Left renal cortex interstitium (tissue), 4 donors: ENCODE measurements at places on chromosomes 3 and 15. TPM values are rescaled to one million over a fixed set of nuclear protein-coding genes. Genes with fewer than 3 reads are reported as not detected.

GRCh38 chr15:29962407-29962806 lies 120.3 kb upstream of the GOLGA8J start:
- DNase-seq, result no peak

DNA sequence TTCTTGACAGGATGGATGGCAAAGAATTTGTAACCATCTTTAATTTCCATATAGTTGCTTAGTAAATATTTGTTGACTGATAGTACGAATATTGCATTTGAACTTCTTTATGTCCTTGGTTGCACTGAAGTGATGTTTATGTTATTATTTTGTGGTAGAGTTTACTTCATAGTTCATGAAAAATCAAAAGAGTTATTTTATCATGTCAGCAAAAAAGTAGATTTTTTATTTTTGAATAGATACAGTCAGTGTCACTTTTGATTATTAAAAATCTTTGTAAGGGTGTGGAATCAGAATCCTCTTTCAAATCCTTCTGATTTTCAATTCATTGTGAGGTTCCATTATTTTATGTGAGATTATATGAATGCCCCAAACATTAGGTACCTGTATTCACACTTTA lies 35.0 kb downstream of the FILIP1L start:
- DNase-seq, result no peak

- DNase-seq, result no peak
Observed at GRCh38 chr15:92079047-92079446, 225.5 kb downstream of the SLCO3A1 start.

DNA sequence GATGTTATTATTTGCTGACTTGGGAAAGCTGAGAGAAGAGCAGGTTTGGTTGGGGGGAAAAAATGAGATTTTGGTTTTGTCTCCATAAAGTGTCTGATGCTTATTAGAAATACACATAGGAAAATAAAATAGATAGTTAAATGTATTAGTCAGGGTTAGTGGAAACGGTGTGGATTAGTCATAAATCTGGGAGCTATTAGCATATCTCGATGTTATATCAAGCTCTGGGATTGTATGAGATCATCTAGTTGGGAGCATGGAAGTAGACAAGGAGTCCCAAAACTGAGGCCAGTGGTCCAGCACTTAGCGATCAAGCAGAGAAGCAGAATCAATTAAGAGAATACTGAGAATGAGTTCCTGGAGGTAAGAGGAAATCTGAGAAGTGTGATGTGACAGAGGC lies 845.5 kb downstream of the ROBO2 start:
- DNase-seq, result no peak

Gene RARRES1
- polyA plus RNA-seq, result 13.6 TPM

Gene SENP7
- 73.5 TPM for polyA plus RNA-seq
